ENCODE measurements at places on chromosomes 13 and 19.

GRCh38 chr13:45055198-45055901 lies 65.0 kb upstream of the GTF2F2 start:
- H3K27ac ChIP-seq, result peak overlapping the region; percentile 16
- no peaks in the 10 kb centered on the region for H3K36me3 ChIP-seq
- H3K4me1 ChIP-seq, result peaks cover 6% of the 10 kb centered on the region
- H3K4me3 ChIP-seq, result no peak overlapping the region
- H3K27me3 ChIP-seq, result no peaks in the 10 kb centered on the region

- no peaks in the 10 kb centered on the region for H3K36me3 ChIP-seq
- H3K4me1 ChIP-seq, result no peaks in the 10 kb centered on the region
- H3K27me3 ChIP-seq, result no peaks in the 10 kb centered on the region
- H3K27ac ChIP-seq, result no peak overlapping the region
- H3K4me3 ChIP-seq, result no peak overlapping the region
Measured at GRCh38 chr13:90362707-90363106, 984.8 kb upstream of the MIR17HG start.

- DNase-seq, result no peak
- H3K27me3 ChIP-seq, result no peaks in the 10 kb centered on the region
- H3K4me1 ChIP-seq, result no peaks in the 10 kb centered on the region
Measured at GRCh38 chr13:27660511-27660910, 38.8 kb downstream of the POLR1D start.

- no peak within 1 kb of the TSS for H3K4me3 ChIP-seq
- no peak for DNase-seq
- no peaks in the 10 kb centered on the region for H3K4me1 ChIP-seq
- H3K27me3 ChIP-seq, result no peaks in the 10 kb centered on the region
- no peaks in the 10 kb centered on the region for H3K36me3 ChIP-seq
Measured at GRCh38 chr13:113973218-113974164, at the start of gene C13orf46. C13orf46 (minus strand) TSS chr13:113974076; CDS start chr13:113973997, 79 bp downstream.

DNA sequence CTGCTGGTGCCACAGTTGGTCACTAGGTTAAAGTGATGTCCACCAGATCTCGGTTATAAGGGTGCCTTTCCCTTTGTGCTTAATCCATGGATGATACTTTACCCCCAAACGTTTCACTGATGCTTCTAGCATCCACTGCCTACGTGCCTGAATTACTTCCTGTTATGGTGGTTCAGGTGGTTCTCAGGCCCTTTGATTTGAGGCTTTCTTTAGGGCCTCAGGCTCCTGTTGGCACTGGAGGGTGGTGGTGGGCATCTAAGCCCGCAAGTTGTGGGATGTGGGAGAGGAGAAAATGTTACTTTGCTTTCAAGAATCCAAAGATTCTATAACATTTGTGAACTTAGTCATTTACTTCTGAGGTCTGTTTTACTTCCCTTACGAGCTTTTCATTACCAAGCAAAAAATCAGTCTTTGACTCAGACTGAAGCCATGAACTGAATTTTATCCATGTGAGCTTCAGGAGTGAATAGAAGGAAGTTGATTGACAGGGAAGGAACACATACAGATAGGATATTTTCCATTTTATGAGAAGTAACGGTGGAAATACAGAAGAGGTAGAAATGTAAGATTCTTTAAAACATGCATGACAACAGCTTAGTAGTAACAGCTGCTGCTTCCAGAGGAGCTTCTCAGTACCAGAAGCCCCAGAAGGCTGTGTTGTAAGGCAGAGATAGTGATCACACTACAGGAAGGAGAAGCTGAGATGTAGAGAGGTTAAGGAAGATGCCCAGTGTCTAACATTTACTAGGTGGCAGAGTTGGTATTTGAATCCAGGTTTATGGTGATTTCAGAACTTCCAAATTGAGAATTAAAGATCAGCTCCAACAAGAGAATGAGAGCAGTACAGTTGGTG lies 65.0 kb downstream of the ARHGEF7 start:
- DNase-seq, result no peak
- H3K36me3 ChIP-seq, result no peaks in the 10 kb centered on the region
- no peak overlapping the region for H3K27ac ChIP-seq

DNA sequence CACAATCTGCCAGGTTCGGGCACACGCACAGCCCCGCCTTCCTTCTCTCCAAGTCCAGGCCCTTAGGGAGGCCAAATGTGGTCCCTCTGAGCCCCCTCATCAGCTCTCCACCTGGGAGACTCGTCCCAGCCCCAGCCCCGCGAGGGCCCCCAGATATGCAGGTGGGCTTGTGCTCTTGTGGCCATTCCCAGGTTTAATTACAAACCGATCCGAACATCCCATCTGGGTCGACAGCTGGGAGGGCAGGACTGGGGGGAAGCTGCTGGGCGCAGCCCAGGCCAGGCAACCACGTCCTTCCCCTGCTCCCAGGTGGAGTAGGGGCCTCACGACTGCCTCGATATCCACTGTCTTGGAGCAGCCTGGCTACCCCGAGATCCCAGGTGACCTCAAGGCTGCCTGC lies 7.5 kb upstream of the C2CD4C start:
- no peak overlapping the region for H3K4me3 ChIP-seq
- H3K36me3 ChIP-seq, result no peaks in the 10 kb centered on the region
- DNase-seq, result no peak
- H3K27ac ChIP-seq, result no peak overlapping the region
- peaks cover 2% of the 10 kb centered on the region for H3K4me1 ChIP-seq

DNA sequence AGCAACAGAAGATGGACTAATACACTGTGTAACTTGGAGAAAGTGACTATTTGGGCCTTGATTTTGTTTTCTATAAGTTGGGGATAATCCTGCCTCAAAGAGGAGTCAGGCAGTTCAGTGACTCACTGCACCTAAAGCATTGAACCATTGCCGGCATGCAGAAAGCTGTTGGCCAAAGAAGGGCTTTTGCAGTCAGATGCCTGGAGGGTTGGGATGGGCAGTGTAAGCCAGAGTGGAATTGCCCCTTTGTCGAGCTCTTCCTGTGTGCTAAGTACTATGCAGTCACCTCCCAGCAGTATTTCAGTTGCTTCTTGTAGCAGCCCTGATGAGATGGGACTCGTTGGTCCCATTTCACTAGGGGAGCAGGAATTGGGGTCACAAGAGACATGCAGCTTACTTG lies 11.1 kb downstream of the ZNF473 start:
- H3K27ac ChIP-seq, result no peak overlapping the region
- no peaks in the 10 kb centered on the region for H3K4me1 ChIP-seq
- DNase-seq, result no peak
- no peaks in the 10 kb centered on the region for H3K27me3 ChIP-seq
- H3K36me3 ChIP-seq, result no peaks in the 10 kb centered on the region

All from left lung (tissue), 14 donors.